Stimulated activated CD8-positive, alpha-beta memory T cell treated with anti-CD3 and anti-CD28 coated beads, Interleukin-4, amount 100 ng/mL, for 4 hours (primary cell): ENCODE measurements at places on chromosomes 4 and X.

DNA sequence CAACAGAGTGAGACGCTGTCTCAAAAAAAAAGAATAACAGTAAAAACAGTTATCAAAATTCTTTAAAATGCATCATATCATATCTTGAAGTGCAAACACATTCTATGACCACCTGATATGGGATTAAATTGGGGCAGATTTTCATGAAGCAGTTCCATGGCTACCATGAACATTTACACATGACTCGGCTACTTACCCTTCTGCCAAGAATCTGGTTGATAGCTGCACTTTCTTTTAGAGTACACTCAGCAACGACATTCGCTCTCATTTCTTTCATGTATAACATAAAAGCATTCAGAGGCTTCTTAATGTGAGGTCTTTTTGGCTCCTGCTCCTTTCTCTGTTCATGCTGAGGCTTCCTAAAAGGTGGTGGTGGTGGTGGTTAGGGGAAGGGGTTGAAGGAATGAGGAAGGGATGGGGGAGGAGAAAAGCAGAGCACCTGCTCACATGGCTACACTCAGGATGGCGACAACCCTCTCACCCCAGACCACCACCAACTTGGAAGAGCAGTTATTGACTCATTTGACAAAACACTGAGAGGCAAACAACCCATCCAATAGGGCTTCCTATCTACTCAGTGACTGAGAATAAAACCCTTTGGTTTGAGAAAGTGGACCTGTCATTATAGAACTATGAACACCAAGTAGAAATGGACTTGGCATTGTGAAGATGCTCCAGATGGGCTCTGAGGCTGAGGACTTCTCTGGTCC is 88.5 kb downstream of the HADH start:
- DNase-seq, result no peak

DNA sequence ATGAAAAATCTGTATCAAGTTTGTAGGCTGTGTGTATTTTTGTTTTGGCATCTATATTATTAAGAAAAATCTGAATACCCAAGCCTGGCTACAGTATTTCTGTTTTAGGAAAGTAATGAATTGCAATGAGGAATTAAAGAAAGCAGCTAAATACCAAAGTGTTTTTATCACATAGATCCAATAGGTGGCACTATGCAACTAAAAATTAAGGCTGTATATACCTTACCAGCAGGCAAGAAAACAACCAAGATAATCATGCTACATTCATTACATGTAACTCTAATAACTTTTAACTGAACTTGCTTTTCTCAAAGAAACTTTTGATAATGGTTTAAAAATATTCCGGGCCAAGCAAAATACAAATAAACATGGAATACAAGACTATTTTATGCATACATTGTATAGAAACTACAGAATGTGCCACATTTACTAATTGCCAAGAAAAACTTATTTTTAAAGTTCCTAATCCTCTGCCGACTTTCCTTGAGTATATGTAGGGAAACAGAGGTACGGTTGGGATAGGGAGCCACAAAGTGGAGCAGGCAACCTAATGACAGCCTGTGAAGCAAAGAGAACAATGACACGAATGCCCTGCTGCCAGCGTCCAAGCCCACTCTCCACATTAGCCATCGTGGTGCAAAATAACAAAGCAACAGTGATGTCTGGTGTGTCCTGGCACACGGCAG is 63.7 kb downstream of the SEC24D start:
- no peak for DNase-seq

DNA sequence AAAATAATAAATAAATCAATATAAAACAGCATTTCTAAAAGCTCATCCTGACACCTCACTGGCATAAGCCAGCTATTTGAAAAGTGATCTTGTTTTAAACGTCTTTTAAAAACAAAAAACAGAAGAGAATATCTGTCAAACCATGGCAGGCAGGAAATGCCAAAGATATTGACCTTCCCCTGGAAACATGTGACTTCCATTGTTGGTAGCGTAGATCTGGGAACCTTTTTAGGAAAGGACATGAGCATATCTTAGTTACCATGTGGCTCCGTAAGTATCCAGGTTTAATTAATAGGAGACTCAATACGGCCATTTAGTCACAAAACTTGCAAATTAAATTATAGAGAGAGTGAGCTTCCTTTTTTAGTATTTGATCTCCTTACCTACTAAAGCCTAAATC is 83.0 kb upstream of the KLHL4 start:
- DNase-seq, result no peak

- no peak for DNase-seq
These were observed 494.9 kb downstream of the GALNTL6 start for GRCh38 chr4:172308078-172308477.

DNA sequence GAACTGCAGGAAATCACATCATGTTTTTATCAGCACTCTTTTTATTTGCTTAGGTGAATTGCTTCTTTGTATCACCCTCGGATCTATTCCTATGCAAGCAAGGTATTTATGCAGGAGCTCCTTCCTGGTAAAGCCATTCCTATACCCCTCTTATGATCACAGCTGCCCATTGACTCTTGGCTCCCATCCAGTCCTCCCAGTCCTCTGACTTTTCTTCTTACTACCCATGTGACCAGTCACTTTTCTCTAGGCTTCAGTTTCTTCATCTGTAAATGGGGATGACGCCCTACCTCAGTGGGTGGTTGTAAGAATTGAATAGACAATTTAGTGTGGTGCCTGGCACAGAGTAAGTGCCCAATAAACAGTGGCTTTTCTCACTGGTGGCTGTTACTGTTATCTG is 144.9 kb downstream of the FHIP1A start:
- DNase-seq, result no peak

DNA sequence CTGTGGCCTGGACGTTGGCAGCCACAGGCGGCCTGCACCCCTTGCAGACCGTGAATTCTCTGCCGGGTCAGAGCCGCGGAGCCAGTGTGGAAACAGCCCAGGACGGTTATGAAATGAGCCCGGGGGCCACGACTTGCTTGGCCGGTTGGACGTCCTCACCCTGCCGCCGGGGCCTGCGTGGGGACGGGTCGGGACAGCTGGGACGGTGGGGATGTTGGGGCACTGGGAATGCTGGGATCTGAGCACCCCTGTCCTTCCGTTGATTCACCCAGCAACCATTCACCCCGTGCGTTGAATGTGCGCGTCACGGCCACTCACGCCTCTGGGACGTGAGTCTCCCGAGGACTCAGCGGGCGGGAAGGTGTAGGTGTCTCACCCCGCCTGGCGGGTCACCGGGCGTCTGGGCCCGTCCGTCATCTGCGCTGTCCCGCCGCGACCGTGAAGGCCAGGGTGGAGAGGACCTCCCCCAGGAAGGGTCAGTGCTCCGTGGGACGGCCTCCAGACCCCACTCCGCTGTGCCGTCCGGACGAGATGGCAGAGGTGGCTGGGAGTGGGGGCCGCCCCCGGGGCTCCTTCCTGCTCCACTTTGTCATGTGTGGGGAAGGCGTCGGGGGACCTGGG is 4.5 kb upstream of the PLCXD1 start:
- DNase-seq, result no peak

DNA sequence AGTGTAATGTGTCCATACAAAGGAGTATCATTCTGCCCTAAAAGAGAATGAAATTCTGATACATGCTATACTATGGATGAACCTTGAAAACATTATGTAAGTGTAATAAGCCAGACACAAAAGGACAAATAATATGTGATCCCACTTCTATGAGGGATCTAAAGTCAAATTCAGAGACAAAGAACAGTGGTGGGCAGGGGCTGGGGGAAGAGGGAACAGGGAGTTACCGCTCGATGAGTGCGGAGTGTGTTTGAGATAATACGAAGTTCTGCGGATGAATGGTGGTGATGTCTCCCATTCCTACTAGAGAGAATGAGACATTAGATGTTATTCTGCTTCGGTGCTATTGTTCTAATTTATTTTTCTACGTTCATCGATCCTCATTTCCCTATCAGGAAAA is 46.1 kb upstream of the TLR2 start:
- no peak for DNase-seq
